ENCODE measurements at places on chromosomes 6 and 20. TPM values are rescaled to one million over a fixed set of nuclear protein-coding genes. Genes with fewer than 3 reads are reported as not detected.
A peak's percentile ranks its signal among the peaks of the same experiment; 100 is the strongest.

DNA sequence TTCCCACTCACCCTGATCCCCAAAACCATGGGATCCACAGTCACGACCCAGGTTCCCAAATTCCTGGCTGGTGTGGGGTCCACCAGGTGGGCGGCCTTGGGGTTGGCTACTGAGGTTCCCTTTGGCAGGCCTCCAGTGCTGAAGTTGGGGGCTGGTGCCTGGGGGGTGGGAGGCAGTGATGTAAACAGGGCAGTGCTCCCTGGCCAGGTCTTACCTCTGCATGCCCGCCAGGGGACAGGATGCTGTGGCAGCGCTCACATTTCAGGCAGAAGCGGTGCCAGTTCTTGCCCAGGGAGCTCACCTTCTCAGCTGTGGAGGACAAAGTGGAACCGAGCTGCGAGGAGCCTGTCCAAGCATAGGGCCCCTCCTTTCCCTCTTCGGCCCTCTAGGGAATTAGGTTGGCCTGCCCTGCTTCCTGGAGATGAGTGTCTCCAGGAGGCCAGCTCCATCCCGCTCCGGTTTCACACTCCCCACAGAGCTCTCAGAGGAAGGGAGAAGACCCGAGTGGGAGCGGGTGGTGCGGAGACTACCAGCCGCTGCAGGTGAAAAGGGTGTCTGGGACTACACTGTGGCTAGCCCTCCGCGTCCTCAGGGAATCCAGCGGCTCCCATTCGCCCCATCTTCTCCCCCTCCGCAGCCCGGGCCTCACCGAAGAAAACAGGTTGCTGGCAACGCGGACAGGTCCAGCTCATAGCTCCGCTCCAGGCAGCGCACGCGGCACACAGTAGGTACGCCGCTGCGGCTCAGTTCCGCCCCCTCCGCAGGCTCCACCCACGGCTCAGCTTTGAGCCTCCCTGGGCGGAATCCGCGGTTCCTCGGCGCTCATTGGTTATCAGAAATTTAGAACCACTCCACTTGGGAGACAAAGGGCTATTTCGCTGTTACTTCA is at the start of gene CRIP3:
TSS of gene CRIP3 (minus strand) at position 726 of the 889 bp plus-strand sequence. CDS start at position 692, 34 bp downstream.
- DNase-seq, result peak; percentile 63

SLC22A16 gene
- total RNA-seq, result not detected

SLC2A10 gene
- total RNA-seq, result not detected

GRCh38 chr6:52575502-52575892 is 1.4 kb downstream of the TRAM2 start:
- DNase-seq, result no peak

GRCh38 chr6:144714021-144714712 is 429.0 kb downstream of the UTRN start:
- no peak for DNase-seq

- no peak for DNase-seq
These were observed 141.5 kb upstream of the PDE10A start for GRCh38 chr6:165804331-165805066.

DNA sequence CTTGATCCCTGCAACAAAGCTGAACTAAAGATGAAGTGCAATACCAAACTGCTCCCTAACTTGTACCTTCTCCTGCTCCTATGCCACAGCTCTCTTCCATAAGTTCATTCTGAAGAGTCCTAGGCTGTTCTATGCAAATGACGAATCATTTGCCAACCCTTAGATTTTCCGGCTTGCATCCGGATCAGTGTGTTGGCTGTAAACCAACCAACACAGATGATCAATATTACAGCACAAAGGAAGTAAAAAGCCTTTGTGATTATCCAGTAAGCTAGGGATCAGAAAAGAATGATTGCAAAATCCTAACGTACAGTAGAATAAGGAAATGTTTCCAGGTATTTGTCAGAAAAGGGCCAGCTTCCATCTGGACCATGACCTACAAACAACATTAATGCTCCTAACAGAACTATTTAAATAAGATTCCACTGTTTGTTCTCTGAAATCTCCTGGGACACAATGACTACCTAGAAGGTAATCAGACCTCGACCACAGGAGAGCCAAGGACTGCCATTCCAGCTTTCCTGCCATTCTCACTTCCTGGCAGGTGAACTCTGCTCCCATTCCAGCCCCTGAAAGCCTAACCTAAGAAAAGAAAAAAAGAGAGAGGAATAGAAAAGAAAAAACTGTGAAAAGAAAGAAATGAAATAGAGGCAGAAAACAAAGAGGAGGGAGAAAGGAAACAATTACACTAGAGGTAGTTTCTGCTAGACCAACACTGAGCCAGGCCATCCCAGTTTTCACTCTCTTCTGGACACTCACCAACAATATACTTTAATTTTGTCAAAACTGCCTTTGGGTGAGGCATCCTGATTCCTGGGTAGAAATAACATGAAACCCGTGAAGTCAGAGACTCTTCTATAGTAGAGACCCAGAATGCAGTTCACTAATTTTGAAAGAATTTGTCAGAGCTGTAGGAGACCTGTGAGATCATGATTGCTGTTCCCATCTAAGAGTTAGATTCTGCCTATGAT is 19.7 kb downstream of the GMDS start:
- DNase-seq, result no peak

All from activated naive CD8-positive, alpha-beta T cell treated with anti-CD3 and anti-CD28 coated beads, Interleukin-2, amount 10 ng/mL, durations not matched to agents 7 days and 5 days (primary cell).